ENCODE measurements at places on chromosomes 2 and 18.
A peak's percentile ranks its signal among the peaks of the same experiment; 100 is the strongest.

- no peak for DNase-seq
Measured at GRCh38 chr2:217932803-217933616, 69.8 kb downstream of the TNS1 start.

GRCh38 chr2:157261199-157261782, 3.8 kb downstream of the GALNT5 start:
- DNase-seq = peak; percentile 72

DNA sequence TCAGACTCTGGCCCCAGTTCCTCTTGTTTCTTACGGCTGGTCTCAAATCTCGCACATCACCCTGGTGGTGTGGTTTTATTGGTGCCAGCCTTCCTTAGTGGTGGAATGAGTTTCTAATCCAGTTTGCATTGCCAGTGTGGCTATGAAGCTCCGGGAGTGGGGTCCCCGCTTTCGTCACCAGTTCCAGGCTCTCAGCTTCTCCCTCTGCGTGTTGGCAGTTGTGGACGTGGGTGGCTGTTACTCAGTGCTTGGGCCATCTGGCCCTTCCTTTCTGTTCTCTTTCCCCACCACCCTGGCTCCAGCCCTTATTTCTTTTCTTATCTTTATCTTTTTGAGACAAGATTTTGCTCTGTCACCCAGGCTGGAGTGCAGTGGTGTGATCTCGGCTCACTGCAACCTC, 30.1 kb downstream of the EFR3B start:
- no peak for DNase-seq

DNA sequence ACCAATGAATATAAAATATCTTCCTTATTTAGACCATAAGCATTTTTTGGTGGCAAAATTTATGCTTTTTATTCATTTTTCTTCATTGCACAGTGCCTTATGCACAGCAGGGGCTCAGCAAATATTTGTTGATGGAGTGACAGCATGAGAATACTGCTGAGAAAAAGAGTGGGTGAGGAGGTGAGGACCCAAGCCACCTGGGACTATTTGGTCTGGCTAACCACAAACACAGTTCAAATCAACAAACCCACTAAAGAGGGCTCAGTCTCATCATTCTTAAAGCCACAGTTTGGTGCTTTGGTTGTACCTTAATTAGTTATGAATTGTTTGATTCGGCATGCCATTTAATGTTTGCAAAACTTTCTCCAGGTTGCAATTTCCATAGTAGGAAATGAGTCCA, 183.5 kb upstream of the ZNF521 start:
- no peak for DNase-seq

DNA sequence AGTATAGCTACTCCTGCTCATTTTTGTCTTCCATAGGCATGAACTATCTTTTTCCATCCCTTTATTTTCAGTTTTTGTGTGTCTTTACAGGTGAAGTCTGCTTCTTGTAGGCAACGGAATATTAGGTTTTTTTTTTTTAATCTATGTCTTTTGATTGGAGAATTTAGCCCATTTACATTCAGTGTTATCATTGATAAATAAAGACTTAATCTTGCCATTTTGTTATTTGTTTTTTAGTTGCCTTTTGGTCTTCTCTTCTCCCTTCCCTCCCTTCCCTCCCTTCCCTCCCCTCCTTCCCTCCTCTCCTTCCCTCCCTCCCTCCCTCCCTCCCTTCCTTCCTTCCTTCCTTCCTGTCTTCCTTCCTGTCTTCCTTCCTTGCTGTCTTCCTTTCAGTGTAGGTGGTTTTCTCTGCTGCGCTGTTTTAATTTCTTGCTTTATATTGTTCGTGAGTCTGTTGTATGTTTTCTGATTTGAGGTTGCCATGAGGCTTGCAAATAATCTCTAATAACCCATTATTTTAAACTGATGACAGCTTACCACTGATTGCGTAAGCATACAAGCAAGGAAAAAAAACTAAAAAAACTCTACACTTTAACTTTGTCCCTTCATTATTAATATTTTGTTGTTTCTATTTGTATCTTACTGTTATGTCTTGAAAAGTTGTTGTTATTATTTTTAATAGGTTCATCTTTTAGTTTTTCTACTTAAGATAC, 353.8 kb downstream of the PARD3B start:
- DNase-seq = peak; percentile 8

DNA sequence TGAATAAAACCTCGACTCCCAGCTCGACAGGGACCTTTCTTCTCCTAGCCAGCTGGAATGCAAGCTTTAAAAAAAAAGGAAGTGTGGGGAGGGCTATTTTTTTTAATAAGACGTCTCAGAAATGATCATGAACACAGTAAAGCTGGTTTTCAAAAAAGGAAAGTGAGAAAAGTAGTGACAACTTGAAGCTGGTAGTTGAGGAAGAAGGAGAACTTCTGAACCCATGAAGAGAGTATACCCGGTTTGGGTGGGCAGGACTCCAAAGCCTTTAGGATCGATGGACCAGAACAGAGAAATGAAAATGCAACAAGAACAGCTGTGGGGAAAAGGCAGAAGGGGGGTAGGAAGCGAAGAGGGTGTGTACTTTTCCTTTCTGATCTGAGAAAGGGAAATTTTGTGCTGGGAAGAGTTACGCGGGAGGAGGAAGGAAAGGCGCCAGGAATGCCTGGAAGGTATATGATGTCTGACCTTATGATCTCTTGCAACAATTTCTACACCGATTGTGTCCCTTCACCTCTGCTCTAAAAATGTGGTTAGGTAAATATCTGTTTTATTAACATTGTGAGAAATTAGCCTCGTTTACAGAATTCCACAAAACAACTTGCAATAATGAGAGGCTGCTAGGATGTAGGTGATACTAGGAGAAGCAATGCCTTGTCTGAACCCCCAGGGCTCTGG, 22.6 kb upstream of the CYP1B1 start:
- no peak for DNase-seq

DNA sequence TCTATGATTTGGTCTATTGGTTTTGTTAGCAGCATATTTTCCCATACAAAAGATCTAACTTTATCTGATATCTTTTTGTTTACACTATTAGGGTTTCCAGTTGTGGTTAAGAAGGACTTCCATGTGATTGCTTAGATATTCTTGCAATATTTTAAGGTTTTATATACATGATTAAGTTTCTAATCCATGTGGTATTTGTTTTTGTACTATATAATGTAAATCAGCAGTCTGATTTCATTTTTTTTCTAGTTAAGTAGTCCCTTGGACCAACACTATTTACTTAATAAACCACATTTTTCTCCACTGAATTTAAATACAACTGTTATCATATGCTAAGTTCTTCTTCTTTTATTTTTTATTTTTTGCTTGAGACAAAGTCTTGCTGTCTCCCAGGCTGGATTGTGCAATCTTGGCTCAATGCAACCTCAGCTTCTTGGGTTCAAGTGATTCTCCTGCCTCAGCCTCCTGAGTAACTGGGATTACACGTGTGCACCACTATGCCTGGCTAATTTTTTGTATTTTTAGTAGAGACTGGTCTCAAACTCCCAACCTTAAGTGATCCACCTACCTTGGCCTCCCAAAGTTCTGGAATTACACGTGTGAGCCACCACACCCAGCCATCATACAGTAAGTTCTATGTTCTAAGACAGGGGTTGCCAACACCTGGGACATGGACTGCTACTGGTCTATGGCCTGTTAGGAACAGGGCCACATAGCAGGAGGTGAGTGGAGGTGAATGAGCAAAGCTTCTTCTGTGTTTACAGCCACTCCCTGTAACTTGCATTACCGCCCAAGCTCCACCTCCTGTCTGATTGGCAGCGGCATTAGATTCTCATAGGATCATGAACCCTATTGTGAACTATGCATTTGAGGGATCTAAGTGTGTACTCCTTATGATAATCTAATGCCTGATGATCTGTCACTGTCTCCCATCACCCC, 58.5 kb upstream of the RAB27B start:
- no peak for DNase-seq

DNA sequence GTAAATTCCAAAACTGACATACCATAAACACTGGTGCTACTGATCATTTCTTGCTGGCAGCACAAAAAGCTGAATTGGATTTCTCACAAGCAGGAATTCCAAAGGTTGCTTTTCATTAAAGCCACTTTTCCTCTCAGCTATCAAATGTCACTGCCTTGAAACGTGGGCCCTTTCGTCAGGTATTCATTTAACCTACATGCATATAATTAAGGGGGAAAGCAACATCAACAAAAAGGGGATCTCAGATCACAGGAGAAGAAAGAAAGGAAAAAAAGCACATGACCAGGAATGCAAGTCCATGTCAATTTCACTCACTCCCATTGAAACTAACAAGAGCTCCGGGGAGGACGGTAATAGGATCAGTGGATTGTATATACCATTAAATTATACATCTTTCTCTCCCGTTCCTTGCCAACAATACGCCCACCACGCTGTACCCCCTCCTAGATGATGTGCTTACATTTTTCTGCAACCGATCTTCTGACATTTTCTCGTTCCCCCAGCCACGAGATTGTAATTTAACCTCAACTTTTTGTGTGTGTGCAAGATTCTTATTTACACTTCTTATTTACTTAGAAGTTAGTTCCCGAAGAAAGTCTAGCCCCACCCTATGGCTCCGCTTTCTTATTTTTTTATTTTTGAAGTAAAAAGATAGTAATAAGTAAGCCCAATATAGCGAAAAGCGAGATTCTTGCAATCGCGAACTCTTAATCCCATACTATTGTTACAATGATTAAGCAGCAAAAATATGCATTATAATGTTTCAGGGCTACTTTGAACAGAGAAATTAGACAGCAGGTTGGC, 725 bp downstream of the FIGN start:
- DNase-seq = peak; percentile 38

DNA sequence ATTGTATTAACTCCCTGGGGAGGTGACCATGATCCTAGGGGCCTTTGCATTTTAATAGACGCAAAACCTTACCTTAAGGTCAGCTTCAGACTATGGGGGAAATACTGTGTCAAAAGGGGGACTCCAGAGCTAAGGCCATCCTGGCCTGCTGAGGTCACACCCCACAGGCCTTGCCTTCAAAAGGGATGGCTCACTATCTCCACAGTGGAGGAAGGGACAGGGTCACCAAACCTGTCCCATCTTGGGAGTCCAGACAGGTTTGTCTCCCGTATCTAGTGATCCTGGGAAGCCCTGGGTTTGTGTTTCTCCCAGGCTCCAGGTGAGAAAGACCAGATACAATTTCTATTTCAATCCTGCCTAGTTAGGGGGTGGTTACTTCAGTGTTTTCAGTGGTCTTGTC, 24.9 kb downstream of the CAPN14 start:
- no peak for DNase-seq

DNA sequence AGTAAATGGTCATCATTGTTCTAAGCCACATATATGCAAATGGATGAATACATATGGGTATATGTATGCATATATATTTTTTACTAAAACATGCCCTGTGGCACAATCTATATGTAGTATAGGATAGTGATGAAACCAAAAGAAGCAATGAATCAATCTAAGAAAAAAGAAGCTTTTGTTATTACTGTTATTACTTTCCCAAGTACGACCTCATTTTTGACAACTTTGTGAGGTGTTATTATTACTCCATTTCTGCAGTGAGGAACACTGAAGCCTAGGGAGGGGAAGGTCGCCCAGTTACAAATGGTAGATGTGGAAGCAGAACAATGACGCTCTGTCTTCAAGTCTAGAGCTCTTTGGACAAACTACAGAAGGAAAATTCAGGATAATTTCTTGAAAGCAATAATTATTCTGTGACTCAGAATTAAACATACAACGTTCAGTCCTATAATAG, 38.3 kb downstream of the STAT4 start:
- no peak for DNase-seq

- DNase-seq = no peak
Measured at GRCh38 chr18:46321955-46322354, 217.8 kb downstream of the HAUS1 start.

DNA sequence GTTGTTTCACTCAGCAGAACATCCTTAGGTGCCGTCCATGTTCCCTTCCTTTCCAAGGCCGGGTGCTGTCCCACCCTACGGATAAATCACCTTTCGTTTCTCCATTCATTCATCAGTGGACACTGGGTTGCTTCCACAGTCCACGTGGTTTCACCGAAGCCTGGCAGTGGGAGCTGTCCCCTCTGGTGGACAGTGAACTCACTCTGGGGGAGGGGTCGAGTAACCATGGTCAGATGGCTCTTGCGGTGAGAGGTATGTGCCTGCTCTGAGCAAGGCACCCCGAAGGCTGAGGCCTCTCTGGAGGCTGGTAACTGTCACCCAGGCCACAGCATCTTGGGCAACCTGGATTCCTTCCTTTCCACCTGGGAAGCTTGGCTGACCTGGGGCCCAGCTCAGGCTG, 61.5 kb upstream of the TWIST2 start:
- peak; percentile 74 for DNase-seq

DNA sequence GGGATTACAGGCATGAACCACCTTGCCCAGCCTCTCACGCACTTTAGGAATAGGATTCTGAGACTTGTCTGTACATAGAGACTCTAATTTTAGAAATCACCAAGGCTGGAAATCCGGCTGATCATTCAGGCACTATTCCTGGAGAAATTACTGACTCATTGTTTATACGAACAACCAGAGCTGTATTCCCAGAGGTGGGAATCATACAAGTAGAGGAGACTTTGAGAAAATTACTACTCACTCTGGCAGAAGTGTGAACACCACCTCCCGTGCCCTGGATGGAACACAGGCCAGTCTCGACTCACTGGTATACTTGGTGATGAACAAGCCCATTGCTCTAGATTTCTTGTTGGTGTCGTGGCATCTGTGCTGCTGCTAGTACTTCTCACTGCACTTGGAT, 5.8 kb upstream of the ADNP2 start:
- no peak for DNase-seq

DNA sequence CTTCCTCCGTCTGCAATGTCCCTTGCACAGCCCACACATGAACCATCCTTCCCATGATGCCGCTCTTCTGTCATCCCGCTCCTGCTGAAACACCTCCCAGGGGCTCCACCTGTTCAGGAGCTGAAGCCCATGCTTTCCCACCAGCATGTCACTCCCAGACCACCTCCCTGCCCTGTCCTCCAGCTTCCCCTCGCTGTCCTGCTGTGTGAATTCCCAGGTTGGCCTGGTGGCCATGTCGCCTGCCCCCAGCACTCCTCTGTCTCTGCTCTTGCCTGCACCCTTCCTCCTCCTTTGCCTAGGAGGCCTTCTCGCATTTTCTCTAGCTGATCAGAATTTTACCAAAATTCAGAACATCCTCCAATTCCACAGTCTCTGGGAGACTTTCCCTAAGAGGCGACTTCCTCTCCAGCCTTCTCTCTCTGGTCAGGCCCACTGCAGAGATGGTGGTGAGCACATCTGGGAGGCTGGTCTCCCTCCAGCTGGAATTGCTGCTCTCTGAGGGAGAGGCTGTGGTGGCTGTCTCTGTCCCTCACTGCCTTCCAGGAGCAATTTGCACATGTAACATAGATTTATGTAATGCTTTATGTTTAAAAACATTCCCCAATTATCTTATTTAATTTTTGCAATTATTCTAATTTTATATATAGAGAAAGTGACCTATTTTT, 8.9 kb upstream of the IL1RL2 start:
- no peak for DNase-seq

- no peak for DNase-seq
Measured at GRCh38 chr2:209936106-209936666, 66.3 kb upstream of the RPE start.

- DNase-seq = no peak
Measured at GRCh38 chr2:83615511-83615910, 843.6 kb downstream of the SUCLG1 start.

Measured in foreskin fibroblast (primary cell).